KG1 (cell line): ENCODE measurements at places on chromosomes 7 and 10.

- peak; percentile 34 for DNase-seq
Observed at GRCh38 chr7:12294701-12295100, 83.6 kb downstream of the TMEM106B start.

- no peak for DNase-seq
Observed at GRCh38 chr10:114714281-114714741, 56.2 kb upstream of the ABLIM1 start.

DNA sequence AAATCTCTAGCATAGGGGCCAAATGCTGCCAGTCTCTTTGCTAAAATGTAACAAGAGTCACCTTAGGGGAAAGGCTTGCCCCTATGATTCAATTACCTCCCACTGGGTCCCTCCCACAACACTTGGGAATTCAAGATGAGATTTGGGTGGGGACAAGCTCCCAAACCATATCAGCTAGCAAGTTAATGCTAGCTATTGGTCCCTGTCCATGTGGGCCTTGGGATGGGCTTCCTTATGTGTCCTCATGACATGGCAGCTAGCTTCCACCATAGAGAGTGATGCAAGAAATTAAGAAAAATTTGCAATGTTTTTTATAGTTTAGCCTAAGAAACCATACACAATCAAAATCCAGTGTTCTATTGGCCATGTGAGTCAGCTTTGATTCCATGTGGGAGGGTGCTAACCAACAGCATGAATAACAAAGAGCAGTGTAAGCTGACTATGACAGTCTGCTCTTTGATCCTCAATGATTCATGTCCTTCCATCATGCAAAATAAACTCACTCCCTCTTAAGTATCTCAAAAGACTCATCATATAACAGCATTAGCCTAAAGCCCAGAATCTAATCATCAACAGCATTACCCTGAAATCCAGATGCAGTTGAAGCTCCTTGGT lies 21.7 kb upstream of the ZNF365 start:
- no peak for DNase-seq

- DNase-seq, result no peak
Observed at GRCh38 chr7:34612661-34613060, 45.4 kb upstream of the NPSR1 start.

DNA sequence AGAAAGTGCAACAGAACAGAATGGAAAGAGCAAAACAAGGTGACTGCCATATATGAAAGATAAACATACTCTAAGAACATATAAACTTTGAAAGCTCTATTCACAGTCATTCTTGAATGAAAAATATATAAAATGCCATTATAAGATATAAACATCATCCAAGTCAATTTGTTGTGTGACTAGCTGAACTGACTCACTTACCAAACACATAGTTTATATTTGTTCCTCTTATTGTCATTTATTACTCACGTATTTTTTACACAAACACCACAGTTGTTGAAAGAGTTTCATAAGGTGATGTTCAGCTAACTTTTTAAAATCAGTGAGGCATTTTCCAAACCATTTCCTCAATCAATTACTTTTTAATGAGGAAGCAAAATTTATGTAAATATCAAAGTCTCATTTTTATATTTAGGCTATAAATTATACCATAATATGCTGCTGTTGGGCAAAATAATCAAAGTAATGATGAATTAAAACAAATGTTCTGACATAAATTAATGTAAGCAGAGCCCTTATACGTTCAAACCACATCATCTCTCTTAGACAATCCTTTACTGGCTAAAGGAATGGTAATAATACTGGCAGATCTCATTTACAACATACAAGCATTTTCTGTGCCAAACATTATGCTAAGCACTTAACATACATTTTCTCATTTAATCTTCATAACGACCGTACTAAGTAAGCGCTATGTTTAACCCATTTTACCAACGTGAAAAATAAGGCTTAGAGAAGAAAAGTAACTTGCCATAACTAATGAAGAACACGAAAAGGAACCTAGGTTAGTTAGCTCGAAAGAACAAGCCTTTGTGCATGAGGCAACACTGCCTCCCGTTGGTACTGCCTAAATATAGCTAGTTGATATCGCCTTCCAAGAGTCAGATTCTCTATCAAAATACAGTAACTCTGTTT lies 7.3 kb downstream of the LRRN3 start:
- DNase-seq, result no peak

DNA sequence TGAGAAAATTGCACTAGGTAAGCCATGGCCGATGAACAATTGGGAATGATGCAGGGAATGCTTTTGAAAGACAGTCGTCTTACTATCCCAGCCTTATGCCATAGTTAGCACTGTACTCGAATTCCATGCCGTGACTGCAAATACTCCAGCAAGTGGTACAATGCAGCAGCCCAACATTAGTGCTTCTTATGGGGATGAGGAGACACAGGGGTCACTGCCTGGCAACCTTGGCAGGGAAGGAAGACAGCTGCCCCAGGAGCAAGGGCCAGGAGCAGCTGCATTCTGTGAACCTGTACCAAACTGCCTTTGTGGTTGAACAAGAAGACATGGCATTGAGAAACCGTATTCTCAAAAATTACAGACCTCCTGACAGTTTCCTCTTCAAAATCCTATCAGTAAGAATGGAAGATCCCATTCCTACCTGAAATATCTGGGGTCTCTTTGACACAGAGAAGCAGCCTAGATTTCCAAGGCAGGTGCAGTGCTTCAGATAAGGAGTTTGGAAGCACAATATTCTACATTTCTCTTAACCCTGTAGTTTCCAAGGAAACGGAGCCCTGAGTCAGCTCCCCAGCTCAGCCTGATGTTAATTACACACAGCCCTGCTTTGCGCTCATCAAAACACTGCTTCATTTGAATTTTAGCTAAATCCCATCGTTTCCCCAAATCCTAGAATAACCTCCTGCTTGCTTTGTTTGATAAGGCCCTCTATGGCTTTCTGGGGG lies 49.0 kb upstream of the FRMD4A start:
- DNase-seq, result no peak

GRCh38 chr7:34104992-34105391 lies 199.7 kb downstream of the BMPER start:
- DNase-seq, result no peak

- no peak for DNase-seq
Observed at GRCh38 chr7:127047521-127047920, 205.2 kb downstream of the GRM8 start.

DNA sequence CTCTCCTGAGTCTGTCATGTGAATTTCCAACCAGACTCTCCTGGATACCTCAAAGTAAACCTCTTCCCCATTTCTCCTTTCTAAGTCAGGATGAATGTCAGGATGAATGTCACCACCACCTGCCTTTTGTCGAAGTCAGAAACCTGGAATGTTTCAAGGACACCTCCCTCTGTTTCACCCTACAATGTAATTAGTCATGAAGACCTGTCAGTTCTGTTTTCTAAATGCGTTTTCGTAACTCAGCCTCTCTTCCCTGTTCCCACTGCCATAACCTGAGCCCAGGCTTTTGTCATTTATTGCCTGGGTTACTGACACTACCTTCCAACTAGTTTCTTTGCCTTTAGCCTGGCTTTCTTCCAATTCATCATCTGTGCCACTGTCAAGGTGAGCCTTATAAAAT lies 5.5 kb upstream of the STN1 start:
- DNase-seq, result no peak
